D341Med (cell line): ENCODE measurements at places on chromosomes 1 and 21.

DNA sequence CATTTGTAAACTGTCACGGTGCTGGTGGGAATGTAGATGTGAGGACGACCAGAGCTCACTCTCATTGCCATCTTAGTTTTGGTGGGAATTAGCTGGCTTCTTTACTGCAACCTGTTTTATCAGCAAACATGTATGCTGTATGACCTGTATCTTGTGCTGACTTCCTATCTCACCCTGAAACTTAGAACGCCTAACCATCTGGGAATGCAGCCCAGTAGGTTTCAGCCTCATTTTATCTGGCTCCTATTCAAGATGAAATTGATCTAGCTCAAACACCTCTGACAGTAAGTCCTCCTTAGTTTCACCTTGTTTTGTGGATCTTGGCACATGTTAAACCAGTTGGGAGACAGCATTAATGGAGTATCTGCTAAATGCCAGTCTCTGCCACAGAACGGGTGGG, 174.6 kb downstream of the HLX start:
- no peak for DNase-seq

- no peak for DNase-seq
Measured at GRCh38 chr1:197485790-197486189, 217.7 kb downstream of the CRB1 start.

GRCh38 chr1:240136402-240136801, 44.7 kb downstream of the FMN2 start:
- no peak for DNase-seq

- DNase-seq: peak; percentile 57
Measured at GRCh38 chr1:227945891-227946623, 1.7 kb downstream of the WNT9A start.

GRCh38 chr1:65208563-65208973, 60.6 kb downstream of the AK4 start:
- no peak for DNase-seq

DNA sequence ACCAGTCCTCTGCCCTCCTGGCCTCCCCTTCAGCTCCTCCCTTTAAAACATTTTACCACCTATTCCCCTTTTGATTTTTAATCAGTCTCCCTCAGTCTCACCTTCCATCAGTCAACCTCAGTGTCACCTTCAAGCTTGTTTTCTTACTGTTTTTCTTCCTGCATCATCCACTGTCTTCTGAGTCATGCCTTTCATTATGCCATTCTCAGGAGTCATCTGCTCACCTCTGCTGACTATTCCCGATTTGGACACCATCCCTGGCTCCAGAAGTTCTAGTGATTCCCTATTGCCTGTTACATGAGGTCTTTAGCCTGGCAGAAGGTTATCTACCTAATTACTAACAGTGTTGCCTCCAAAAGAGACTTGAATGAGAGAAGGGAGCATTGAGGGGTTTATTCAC, 23.9 kb downstream of the NFASC start:
- no peak for DNase-seq

- no peak for DNase-seq
Measured at GRCh38 chr1:218665221-218665620, 320.1 kb downstream of the TGFB2 start.

GRCh38 chr21:26365849-26366248, 195.3 kb upstream of the APP start:
- DNase-seq: no peak

GRCh38 chr1:168640836-168641235, 64.4 kb downstream of the XCL1 start:
- no peak for DNase-seq

DNA sequence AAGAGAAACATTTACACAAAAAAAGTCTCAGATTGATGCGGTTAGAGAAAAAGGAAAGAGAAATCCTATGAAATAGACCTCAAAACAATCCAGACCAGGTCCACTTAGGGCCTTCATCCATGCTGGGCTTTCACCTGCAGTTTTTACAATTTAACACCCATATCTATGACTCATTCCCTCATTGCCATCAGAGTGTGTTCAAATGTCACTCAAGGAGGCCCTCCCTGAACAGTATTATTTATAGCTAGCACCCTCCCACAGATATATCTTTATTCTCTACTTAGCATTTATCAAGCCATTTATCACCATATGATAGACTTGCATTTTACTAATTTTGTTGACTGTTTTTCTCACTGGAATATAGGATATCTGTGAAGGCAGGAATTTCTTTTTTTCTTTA, 824 bp upstream of the KRTAP21-3 start:
- DNase-seq: no peak

DNA sequence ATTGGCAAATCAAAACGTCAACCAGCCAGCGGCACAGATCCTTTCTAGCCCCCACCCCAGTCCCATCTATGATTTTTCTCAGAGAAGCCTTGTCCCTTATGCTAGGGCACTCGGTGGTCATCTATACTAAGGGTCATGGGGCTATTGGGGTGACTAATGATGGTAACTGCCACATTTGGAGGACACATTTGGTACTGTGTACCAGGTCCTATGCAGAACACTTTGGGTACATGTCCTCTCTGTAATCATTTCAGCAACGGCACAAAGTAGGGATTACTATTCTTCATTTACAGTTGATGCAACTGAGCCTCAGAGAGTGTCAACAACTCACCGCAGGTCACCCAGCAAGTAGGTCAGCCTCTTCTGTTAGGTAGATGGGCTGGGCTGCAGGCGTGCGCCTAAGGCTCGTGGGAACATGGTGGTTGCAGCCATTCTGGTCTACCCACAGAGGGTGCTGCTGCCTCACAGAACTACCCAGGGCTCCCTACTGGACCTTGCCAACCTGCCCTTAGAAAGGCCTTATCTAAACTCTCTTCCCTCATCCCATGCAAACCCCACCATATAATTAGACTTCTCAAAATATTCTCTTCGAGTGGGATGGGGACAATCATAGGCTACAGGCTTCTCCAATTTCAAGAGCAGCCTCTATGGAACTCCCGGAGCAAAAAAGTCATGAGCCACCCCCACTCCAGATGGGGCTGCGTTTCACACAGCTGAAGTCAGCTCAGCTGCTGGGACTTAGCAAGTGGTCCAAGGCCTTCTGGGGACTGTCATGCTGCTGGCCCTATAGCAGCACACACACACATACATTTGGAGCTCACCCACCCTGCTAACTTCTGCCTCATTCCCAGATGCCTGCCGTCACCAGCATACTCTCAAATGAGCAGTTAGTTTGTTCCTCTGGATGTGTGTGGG, 5.8 kb upstream of the SDHB start:
- peak; percentile 83 for DNase-seq

GRCh38 chr1:226741009-226741408, 1.9 kb upstream of the ITPKB start:
- DNase-seq: no peak

DNA sequence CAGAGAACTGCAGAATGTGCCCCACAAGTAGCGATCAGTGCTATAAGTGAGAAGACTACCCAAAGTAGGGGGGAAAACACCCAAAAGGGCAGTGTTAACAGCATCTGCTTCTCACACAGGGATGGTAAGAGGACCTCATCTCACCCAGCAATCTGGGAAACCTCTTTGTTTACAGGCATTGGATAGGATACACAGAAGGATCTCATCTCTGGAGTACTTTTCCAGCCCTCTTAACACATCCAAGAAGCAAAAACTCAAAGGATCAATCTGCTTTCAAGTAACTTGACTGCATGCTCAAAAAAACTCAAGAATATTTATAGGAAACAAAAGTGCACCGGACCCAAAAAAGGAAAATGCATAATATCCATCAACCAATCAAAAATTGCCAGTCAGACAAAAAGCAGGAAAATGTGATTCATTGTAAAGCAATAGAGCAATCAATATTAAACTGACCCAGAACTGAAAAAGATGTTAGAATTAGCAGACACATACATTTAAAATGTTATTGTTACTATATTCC, 311.0 kb upstream of the CXADR start:
- no peak for DNase-seq

- no peak for DNase-seq
Measured at GRCh38 chr1:162389971-162390370, 8.4 kb downstream of the C1orf226 start.

- no peak for DNase-seq
Measured at GRCh38 chr1:181116819-181117390, 28.4 kb downstream of the IER5 start.

DNA sequence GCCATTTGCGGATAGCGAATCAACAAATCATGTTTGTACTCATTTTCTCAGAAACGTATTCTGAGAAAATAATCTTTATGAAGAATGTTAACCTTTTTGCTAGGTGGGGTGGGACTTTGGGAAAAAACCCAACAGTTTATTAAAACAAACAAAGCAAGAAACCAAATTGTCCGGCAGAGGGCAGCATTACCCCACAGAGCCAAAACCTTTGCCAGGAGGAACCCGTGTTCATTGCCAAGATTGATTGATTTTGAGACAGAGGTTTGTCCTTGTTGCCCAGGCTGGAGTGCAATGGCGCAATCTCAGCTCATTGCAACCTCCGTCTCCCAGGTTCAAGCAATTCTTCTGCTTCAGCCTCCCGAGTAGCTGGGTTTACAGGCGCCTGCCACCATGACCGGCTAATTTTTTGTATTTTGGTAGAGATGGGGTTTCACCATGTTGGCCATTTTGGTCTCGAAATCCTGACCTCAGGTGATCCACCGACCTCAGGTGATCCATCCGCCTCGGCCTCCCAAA, 70.8 kb upstream of the RHOU start:
- DNase-seq: peak; percentile 78
